Sigmoid colon (tissue), 7 donors: ENCODE measurements at places on chromosomes 11 and 22. TPM values are rescaled to one million over a fixed set of nuclear protein-coding genes. Genes with fewer than 3 reads are reported as not detected.

- no peak for DNase-seq
Observed at GRCh38 chr11:70324376-70325115, 54.1 kb downstream of the PPFIA1 start.

Gene CECR2
- polyA plus RNA-seq: not detected

Gene DDX6
- 19.2 TPM for polyA plus RNA-seq

GRCh38 chr11:123587044-123587443 lies 67.4 kb downstream of the SCN3B start:
- DNase-seq: no peak

GRCh38 chr22:41681616-41682015 lies 7.1 kb downstream of the SNU13 start:
- peak; percentile 57 for DNase-seq

GRCh38 chr11:14566331-14567063 lies 46.3 kb upstream of the PSMA1 start:
- no peak for DNase-seq

Gene GLYATL2
- polyA plus RNA-seq: 0.06 TPM

GRCh38 chr11:92765965-92766371 lies 203.5 kb upstream of the MTNR1B start:
- DNase-seq: no peak

Gene LMNTD2
- polyA plus RNA-seq: 1.2 TPM

- no peak for DNase-seq
Observed at GRCh38 chr11:111548525-111548924, 8.0 kb downstream of the LAYN start.
